ENCODE measurements at places on chromosomes 6 and 20. TPM values are rescaled to one million over a fixed set of nuclear protein-coding genes. Genes with fewer than 3 reads are reported as not detected.

- no peak for DNase-seq
Measured at GRCh38 chr20:60558486-60558885, 600.3 kb downstream of the CDH26 start.

GRCh38 chr6:90911642-90912041 lies 324.8 kb upstream of the MAP3K7 start:
- DNase-seq, result no peak

DNA sequence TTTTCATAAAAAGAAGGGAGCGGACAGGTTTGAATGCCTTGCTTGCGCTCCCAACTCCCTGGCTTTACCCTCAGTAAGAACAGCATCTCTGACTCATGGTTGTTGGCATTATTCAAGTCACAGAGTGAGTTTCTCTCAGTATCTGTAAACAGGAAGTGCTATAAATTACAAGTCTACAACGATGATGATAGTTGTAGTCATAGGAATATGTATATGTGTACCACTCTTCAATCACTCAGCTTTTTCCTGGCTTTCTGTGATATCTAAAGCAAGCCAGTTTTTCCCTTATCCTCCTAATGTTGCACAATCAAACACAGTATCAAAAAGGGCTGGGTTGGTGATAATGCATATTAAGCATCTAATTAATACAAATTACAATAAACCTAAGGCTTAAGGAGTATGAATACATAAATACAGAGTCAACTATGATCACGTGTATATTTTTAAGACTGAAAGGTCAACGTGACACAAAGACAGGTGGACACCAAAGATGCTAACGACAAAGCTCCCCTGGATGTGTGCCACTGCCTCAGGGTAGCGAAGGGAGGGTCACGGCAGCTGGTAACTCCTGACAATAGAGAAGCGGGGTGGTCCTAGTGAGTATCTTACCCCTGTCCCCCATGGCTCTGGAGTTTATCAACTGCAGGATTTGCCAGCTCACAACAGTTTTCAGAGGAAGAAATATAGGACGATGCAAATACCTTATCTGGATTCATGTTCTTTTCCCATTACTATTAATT lies 202.8 kb downstream of the BTBD9 start:
- DNase-seq, result no peak

DNA sequence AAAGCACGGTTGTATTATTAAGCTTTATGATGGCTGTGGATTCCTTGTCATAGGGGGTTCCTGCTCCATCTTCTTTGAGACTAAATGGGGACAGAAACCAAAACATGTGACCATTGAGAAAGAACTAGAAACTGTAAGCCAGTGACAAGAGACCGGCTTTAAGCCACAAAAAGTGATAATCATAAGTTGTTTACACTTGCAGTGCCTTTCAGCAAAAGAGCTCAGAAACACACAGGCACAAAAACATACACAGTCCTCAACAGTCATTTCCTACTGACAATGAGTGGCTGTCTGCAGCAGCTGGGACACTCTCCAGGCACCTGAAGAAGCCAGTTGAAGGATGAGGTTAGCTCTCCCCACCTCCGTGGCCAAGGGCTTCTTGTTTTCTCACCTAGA lies 20.0 kb upstream of the UBE2J1 start:
- peak; percentile 54 for DNase-seq

DNA sequence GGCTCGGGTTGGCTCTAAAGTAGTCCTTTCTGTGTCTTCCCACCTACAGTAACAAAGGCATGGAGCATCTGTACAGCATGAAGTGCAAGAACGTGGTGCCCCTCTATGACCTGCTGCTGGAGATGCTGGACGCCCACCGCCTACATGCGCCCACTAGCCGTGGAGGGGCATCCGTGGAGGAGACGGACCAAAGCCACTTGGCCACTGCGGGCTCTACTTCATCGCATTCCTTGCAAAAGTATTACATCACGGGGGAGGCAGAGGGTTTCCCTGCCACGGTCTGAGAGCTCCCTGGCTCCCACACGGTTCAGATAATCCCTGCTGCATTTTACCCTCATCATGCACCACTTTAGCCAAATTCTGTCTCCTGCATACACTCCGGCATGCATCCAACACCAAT lies 291.2 kb downstream of the ESR1 start:
- DNase-seq, result no peak

DNA sequence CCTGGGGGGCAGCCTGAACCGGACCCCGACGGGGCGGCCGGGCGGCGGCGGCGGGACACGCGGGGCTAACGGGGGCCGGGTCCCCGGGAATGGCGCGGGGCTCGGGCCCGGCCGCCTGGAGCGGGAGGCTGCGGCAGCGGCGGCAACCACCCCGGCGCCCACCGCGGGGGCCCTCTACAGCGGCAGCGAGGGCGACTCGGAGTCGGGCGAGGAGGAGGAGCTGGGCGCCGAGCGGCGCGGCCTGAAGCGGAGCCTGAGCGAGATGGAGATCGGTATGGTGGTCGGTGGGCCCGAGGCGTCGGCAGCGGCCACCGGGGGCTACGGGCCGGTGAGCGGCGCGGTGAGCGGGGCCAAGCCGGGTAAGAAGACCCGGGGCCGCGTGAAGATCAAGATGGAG lies 636 bp downstream of the SRF start:
- DNase-seq, result peak; percentile 51

Gene GTSF1L
- total RNA-seq, result 4.0 TPM

Gene SLC22A16
- total RNA-seq, result not detected

GRCh38 chr6:24719125-24719971 lies at the start of gene C6orf62:
Gene C6orf62 (minus strand): TSS chr6:24719154. CDS start chr6:24718668, 486 bp downstream.
- peak; percentile 49 for DNase-seq

DNA sequence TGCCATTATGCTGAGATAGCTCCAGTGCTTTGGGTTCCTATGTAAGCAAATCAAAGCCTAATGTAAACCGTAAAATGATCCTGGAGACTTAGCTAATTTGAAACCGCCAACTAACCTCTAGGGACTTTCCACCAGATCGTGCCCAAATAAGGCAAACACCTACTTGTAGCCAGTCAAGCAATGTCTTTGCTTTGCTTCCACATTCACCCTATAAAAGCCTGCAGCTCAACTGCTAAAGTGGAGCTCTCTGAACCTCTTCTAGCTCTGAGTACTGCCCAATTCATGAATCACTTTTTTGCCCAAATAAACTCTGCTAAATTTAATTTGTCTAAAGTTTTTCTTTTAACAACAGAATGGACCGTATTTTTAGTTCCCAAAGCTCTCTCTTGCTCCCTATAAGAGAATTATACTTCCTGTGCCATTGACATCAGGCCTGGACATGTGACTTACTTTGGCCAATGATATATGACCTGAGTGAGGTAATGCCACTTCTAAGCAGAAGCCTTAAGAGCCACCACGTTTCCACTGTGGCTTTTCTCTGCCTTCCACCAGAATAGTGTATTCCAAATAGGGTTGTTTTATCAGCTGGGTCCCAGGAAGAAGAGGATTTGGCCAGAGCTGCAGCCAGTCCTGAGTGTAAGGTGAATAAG lies 34.8 kb upstream of the PSMF1 start:
- no peak for DNase-seq

- peak; percentile 43 for DNase-seq
Measured at GRCh38 chr20:40757087-40757486, 68.1 kb upstream of the MAFB start.

Gene RHAG
- not detected for total RNA-seq

Gene DZANK1
- 18.0 TPM for total RNA-seq

Gene SLC17A1
- total RNA-seq, result not detected

Gene FOXF2
- not detected for total RNA-seq

DNA sequence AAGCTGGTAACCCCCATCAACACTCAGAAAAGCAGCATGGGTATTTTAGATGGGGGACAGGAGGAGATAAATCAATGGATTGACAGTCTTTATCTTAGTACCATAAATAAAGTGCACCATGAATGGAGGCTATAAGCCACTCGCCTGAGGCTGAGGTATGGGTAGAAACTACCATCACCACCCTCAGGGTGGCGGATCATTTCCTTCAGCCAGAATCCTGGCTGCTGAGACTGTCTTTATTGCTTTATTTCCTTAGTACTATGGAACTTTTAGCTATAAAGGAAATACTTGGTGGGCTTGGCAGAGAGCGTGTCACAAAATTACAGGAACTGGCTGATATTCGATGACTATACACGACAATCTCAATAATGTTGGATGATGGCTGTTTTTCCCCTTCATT lies 52.2 kb downstream of the STK38 start:
- DNase-seq, result no peak

GRCh38 chr6:49205526-49205925 lies 257.5 kb downstream of the MMUT start:
- DNase-seq, result no peak

DNA sequence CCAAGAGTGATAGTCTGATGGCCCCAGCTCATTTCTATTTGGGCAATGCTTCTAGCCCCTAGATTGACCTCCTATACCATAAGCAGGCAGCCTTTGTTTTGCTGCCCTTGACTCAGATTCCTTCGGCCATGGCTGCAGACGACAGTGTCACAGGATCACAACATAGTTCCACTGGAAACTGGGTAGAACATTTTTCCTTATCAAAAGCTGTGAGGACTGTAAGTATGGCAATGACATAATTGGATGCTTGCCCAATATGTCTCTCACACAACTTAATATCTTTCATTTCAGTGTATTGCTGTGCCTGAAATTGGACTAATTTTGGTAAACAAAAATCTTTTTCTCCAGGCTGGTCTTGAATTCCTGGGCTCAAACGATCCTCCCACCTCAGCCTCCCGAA lies 22.9 kb downstream of the KIF6 start:
- no peak for DNase-seq

- peak; percentile 16 for DNase-seq
Measured at GRCh38 chr20:51129147-51129776, 106.4 kb upstream of the KCNG1 start.

GRCh38 chr6:169763881-169764280 lies 12.5 kb downstream of the ERMARD start:
- no peak for DNase-seq

- DNase-seq, result no peak
Measured at GRCh38 chr6:111231090-111231459, 143.8 kb downstream of the SLC16A10 start.

DNA sequence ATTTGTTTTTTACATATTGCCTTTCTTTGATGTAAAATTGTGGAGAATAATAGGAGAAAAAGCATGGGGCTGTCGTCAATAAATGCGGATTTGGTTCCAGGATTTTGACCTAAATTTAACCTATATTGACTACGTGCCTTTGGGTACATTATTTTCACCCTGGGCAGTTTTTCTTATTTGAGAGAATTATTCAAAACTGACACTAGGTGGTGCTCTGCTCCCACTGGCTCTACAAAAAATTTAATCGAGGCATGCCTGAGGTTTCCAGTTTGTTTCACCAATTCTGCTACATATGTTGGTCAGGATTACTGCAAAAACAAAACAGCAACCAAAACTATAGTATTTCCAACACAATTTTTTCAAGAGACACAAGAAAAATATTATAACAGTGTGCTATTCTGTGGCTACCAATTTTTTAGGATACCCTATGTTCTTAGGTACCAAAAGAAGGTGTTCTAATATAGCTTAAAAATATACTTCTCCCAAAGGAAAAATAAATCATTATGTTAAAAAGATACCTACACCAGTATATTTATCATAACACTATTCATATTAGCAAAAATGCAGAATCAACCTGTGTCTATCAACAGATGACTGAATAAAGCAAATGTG lies 48.6 kb upstream of the FABP7 start:
- DNase-seq, result peak; percentile 18

Gene UBD
- not detected for total RNA-seq

Gene HSPA12B
- total RNA-seq, result not detected
